Upper lobe of left lung (tissue), 6 donors: ENCODE measurements at places on chromosomes 6 and 20.

DNA sequence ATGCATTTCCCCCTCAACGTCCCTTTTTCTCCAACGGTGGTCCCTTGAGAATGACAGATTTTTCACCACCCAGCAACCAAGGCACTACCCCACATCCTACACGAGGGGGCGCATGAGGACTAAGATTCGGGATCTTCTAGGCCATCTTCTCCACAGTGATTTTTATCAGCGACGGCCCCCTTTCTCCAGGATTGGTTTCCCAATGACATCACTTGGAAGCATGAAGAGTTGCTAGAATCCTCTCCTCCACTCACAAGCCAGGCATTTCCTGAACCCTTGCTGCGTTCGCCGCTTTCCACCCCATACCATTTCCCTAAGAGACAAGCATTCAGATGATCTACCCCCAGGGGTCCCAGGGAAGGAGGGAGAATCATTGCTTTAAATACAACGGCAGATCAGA lies 252.0 kb downstream of the HIVEP2 start:
- H3K4me3 ChIP-seq = no peak overlapping the region
- peak; percentile 56 for DNase-seq
- no peaks in the 10 kb centered on the region for H3K27me3 ChIP-seq
- H3K36me3 ChIP-seq = no peaks in the 10 kb centered on the region
- no peak overlapping the region for H3K27ac ChIP-seq
- H3K4me1 ChIP-seq = peaks cover 6% of the 10 kb centered on the region

GRCh38 chr6:113679051-113679450 lies 178.1 kb upstream of the MARCKS start:
- no peak overlapping the region for H3K27ac ChIP-seq
- no peaks in the 10 kb centered on the region for H3K4me1 ChIP-seq
- H3K4me3 ChIP-seq = no peak overlapping the region
- H3K27me3 ChIP-seq = no peaks in the 10 kb centered on the region
- H3K36me3 ChIP-seq = no peaks in the 10 kb centered on the region
- no peak for DNase-seq

DNA sequence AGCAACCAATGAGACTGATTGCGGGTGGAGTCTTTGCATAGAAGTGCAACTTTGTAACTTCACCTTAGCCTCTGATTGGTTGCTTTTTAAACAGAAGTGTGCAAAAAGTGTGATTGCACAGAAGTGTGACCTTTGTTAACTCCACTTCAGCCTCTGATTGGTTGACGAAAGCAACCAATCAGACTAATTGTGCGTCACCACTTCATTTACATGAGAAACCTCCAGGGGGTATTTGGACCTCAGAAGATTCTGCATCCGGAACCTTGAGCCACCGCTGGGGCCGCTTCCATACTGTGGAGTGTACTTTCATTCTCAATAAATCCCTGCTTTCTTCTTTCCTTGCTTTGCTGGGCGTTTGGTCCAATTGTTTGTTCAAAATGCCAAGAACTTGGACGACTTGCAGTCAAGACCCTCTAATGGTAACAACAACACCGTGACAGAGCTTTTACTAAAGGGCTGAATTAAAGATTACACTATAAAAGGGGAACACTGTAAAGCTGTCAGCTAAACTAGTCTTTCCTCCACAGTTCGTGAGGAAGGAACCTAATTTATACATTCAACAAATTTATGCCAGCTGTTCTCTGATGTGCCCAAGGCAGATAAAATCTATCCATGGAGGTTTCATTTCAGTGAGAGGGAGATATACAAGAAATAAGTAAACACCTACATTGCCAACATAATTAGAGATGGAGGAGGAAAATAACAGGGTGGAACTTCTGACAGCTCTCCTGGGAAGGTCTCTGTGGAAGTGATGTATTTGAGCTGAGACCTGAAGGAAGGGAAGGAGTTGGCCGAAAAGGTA lies 1.4 kb upstream of the HECA start:
- H3K36me3 ChIP-seq = no peaks in the 10 kb centered on the region
- H3K4me1 ChIP-seq = peaks cover 17% of the 10 kb centered on the region
- no peak overlapping the region for H3K4me3 ChIP-seq
- no peaks in the 10 kb centered on the region for H3K27me3 ChIP-seq

- no peak overlapping the region for H3K27ac ChIP-seq
- H3K4me3 ChIP-seq = no peak overlapping the region
- H3K36me3 ChIP-seq = no peaks in the 10 kb centered on the region
- peaks cover 6% of the 10 kb centered on the region for H3K4me1 ChIP-seq
Measured at GRCh38 chr6:145823328-145823944, 8.8 kb upstream of the FBXO30 start.

DNA sequence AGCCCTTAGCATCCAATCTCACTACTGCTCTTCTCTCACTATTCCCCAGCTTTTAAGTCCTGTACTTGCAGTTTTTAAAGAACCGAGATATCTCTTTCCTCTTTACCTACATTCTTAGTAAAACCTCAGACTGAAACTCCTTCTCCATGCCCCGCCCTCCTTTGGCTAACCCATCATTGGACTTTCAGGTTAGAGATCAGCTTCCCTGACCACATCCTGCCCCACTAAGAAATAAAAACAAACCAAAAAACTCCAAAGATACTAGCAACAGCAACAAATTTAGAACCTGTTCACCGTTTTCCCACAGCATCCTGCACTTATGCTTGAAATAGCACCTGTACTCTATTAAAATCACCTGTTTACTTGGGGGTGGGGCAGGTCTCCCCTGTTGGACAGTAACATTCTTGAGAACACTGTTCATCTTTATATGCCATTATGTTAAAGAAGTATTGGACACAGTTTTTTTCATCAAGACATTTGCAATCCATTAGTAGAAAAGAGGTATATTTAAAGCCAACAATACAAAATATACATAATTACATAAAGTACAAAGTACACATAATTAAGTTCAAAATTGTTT lies 16.3 kb upstream of the SMAP1 start:
- no peak overlapping the region for H3K27ac ChIP-seq
- DNase-seq = no peak

GRCh38 chr20:46898423-46898822 lies 3.8 kb downstream of the EYA2 start:
- no peak overlapping the region for H3K4me3 ChIP-seq
- H3K27ac ChIP-seq = no peak overlapping the region
- no peaks in the 10 kb centered on the region for H3K4me1 ChIP-seq
- peaks cover 14% of the 10 kb centered on the region for H3K27me3 ChIP-seq
- no peaks in the 10 kb centered on the region for H3K36me3 ChIP-seq

GRCh38 chr6:21971541-21971940 lies 325.3 kb downstream of the PRL start:
- H3K27me3 ChIP-seq = no peaks in the 10 kb centered on the region
- H3K36me3 ChIP-seq = no peaks in the 10 kb centered on the region
- H3K27ac ChIP-seq = no peak overlapping the region
- H3K4me1 ChIP-seq = peaks cover 4% of the 10 kb centered on the region
- DNase-seq = no peak

DNA sequence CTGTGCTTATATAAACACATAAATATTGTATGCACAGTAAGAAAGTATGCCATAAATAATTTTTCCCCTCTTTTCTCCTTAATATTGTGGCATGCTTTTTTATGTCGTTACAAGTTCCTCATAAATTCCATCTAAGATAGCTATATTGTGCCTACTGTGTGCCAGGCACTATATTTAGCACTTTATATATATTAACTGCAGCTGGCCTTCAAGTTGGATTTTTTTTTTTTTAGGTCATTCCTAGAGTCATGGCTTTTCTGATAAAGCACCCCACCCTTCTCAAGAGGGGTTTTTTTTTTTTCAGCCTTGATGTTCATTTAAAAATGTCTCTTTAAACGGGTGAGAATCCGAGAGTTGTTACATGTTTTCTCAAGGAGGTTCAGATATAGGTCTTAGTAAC lies 42.8 kb upstream of the RNF8 start:
- no peaks in the 10 kb centered on the region for H3K4me1 ChIP-seq
- DNase-seq = no peak
- H3K4me3 ChIP-seq = no peak overlapping the region
